ENCODE measurements at places on chromosomes 3 and 15.

DNA sequence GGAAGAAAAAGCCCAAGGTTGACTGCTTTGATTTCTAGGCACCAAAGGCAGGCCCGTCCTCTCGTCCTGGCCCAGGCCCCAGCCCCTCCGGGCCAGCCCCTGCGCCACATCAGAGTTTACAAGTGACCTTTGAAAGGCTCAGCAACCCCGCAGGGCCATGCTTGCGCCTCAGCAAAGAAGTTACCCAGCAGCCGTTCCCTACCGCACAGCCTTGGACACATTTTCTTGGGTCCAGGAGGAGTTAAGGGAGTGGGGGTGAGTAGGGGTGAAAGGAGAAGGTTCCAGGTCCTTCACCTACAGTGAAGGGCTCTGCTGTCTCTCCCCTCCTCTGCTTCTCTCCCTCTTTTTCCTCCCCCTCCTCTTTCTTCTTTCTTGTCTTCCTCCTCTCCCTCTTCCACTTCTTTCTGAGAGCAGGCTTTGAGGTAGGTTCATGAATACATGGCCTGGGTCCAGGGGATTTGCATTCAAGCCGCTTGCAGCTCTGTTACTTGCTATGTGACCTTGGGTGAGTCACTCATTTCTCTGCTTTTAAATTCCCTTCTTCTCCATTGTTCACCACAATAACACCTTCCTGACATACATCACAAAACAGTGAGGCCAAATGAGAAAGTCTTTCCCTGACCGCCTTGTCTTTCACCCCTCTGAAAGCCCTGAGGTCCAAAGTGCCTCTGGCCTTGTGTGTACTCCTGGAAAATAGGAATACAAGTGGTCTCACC lies 223.3 kb upstream of the TPRG1 start:
- DNase-seq: no peak

GRCh38 chr15:48887144-48887543 lies 9.2 kb downstream of the EID1 start:
- no peak for DNase-seq

GRCh38 chr3:58188173-58188564 lies 22.6 kb downstream of the DNASE1L3 start:
- no peak for DNase-seq

- DNase-seq: no peak
Measured at GRCh38 chr3:194350726-194351071, 429 bp downstream of the CPN2 start.

DNA sequence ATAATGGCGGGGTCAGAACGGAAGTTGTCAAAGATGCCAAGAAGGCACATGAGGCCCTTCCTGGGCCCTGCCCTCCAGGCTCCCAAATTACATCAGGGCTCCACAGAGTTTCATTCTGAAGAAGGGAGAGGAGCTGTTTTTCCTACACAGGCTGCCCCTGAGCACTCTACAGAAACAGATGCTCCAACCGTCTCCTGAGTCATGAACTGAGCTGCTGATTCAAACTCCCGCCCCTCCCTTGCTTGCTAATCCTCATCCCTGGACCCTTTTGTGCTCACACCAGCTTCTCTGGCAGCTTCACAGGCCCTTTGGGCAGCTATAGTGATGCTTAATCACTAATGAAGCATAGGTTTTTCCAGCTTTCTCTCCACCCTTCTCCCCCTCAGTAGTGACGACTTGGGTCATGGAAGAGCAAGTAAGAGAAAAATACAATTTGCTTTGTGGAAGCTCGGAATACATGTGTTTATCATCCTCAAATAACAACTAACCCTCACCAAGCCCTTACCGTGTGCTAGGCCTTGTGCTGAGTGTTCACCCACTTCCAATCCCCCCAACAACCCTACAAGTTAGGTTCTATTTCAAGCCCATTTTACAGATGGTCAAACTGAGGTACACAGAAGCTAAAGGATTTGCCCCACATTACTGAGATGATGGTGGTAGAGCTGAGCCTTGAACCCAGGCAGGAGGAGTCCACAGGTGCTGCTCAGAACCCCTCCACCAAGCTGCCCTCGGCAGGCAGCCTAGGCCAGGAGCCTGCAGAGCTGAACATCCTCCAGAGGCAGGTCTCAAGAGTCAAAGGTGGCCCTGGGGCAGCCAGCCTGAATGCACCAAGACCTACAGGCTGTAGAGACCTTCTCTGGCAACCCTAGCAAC lies 21.9 kb downstream of the MEGF11 start:
- DNase-seq: no peak

GRCh38 chr3:71447197-71447596 lies 136.3 kb downstream of the FOXP1 start:
- DNase-seq: no peak

GRCh38 chr3:15647611-15648167 lies 46.1 kb downstream of the BTD start:
- peak; percentile 76 for DNase-seq

- no peak for DNase-seq
Measured at GRCh38 chr3:39285332-39285731, 5.5 kb upstream of the CX3CR1 start.

GRCh38 chr3:24004171-24004938 lies 59.3 kb downstream of the NR1D2 start:
- peak; percentile 27 for DNase-seq

Data from T-helper 2 cell treated with Interferon-gamma antibody and Interleukin-4, amounts not matched to agents 5 μg/mL and 100 μg/mL, for 36 hours (primary cell).